ENCODE measurements at places on chromosomes 5 and 9.
A peak's percentile ranks its signal among the peaks of the same experiment; 100 is the strongest.

- no peak for DNase-seq
These were observed 104.7 kb downstream of the GOLPH3 start for GRCh38 chr5:32069396-32069795.

DNA sequence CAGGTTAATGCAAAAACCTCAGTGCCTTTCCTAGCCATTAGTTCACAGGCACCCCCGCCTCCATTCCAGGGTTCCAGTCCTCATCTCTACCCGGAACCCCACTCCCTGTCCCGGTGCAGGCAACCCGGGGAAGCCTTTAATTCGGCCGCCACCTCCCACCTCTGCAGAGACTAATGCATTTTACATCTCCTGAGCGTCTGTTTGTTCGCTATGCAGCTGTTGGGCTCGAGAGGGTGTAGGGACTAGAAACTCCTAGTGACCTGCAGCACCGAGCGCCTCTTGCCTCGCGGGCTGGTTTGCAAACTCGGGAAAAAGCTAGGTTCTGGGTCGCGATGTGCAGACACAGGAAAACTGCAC is 3.6 kb downstream of the GDNF start:
- DNase-seq: no peak

DNA sequence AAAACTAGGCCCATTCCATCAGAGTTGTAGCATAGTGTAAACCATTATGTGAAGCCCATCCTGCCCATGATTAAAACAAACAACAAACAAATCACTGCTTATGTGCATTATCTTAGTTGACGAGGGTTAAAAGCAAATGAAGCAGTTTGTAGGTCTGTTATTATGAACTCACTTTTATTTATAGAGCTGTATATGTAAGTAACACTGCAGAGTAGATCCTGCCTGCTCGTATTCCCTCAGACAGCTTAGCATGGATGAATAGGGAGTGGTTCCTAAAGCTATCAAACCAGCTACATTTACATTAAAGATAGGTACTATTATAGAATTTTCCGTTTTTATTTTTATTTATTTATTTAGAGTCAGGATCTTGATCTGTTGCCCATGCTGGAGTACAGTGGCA is 112.6 kb downstream of the GDNF start:
- DNase-seq: no peak

GRCh38 chr5:38534156-38534453 is 22.3 kb downstream of the LIFR start:
- no peak for DNase-seq

DNA sequence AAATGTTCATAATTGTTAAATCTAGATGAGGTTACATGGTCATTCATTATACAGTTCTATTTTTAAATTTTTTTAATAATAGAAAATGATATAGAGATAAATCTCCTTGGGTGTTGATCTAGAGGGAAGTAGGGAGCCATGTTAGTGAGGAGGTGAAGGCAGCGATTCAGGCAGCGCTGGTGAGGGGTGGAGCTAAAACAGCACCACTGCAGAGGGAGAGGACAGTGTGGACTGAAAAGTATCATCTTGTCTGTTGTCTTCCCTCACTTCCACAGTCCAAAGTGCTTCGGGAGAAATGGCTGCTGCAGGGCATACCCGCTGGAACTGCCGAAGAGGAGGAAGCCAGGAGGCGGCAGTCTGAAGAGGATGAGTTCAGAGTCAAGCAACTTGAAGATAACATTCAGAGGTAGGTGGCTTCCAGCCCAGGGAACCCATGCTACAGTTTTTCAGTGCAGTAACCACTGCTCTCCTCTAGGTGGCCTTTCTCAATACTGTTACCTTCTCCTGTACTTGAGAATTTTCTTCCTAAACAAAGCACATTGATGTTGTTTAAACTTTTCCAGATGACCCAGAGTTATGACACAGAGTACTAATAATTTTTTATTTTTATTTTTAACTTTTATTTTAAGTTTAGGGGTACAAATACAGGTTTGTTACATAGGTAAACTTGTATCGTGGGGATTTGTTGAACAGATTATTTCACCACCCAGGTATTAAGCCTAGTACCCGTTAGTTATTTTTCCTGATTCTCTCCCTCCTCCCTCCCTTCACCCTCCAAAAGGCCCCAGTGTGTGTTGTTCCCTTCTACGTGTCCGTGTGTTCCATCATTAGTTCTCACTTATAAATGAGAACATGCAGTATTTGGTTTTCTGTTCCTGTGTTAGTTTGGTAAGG is 100.5 kb downstream of the PALM2AKAP2 start:
- DNase-seq: peak; percentile 15

DNA sequence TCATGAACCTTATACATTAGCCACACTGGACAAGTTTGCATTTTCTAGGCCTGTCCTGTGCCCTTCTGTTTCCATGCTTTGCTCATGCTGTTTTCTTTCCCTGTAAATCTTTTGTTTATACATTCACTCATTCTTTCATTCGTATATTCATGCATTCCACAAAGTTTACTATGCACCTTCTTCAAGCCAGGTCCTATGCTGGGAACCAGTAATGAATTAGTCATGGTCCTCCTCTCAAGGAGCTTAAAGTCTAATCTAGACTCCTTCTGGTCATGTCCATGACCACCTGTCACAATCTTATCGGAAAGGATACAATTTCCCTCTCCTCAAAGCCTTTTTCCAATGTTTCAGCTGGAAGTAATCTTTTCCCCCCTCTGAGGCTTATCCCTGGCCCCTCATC is 9.1 kb upstream of the XPA start:
- no peak for DNase-seq

GRCh38 chr9:76371901-76372300 is 22.3 kb downstream of the RFK start:
- no peak for DNase-seq
